ENCODE measurements at places on chromosomes 2 and 18.

DNA sequence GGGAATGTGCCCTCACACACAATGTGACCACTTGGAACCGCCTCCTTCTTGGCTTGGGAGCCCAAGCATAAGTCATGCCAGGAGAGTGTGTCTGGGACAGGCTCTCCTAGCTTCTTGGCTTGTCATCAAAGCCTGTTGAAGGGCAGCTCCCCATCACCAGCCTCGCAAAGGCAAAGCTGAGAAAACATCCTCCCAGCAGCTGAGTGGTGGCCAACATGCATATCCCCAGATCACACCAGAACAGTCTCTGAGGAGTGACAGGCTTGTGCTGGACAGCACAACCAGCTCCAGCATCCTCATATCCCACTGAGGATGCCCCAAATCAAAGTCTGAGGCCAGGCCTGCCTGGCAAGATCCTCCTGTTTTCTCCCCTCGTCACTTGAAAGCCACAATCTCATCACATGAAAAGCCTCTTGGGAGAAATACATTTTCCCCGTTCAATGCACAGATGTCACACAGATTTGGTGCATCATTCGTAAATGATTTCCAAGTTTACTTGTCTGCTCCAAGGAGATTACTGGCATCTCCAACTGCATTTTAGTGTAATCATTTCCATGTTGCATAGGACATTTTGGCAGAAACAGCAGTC is 269.3 kb downstream of the TTC32 start:
- no peak for DNase-seq

- DNase-seq, result no peak
Observed at GRCh38 chr2:113920996-113921395, 31.1 kb downstream of the ACTR3 start.

GRCh38 chr2:39469807-39470206 is 32.7 kb upstream of the MAP4K3 start:
- DNase-seq, result no peak

GRCh38 chr2:58291726-58292438 is 50.8 kb upstream of the FANCL start:
- DNase-seq, result no peak

DNA sequence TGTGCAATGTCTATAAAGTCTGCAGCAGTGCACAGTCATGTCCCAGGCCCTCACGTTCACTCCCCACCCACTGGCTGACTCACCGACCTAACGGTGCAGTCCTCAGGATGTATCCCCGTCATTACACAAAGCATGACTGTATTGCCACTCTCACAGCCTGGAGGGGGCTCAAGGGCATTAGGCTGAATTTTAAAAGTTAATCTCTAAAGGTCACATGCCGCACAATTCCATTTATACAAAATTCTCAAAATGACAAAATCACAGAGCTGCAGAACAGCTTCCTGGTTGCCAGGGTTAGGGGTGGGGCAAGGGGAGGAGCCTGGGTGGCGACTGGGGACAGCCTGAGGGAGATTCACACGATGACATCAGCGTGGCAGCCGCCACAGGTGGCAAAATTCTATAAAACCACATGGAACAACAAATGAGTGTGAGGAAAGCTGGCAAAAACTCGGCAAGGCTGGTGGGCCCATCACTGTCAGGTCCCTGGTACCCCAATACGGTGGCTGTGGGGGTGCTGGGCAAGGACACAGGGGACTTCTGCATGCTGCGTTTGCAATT is 97.6 kb downstream of the NDUFA10 start:
- DNase-seq, result peak; percentile 78

- no peak for DNase-seq
Observed at GRCh38 chr18:3773303-3773702, 323.3 kb downstream of the TGIF1 start.

GRCh38 chr2:181235683-181236459 is 221.3 kb upstream of the ITGA4 start:
- DNase-seq, result no peak

DNA sequence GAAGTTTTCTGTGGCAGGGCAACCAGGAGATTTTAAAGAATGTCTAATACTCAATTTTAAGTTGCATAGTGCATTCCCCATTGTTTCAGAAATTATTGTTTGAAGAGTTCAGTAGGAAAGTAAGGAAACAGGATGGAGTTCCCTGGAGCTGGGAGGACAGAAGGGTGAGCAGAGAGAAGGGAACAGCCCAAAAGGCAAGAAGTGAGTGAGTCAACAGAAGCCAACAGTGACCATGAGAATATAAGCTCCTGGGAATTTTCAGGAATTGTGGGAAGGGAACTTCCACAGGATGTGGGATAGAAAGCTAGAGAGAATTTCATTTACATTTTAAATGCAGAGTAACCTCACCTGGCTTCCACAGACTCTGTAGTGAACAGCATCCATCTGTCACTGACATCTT is 268.1 kb upstream of the ATP5MC3 start:
- no peak for DNase-seq

DNA sequence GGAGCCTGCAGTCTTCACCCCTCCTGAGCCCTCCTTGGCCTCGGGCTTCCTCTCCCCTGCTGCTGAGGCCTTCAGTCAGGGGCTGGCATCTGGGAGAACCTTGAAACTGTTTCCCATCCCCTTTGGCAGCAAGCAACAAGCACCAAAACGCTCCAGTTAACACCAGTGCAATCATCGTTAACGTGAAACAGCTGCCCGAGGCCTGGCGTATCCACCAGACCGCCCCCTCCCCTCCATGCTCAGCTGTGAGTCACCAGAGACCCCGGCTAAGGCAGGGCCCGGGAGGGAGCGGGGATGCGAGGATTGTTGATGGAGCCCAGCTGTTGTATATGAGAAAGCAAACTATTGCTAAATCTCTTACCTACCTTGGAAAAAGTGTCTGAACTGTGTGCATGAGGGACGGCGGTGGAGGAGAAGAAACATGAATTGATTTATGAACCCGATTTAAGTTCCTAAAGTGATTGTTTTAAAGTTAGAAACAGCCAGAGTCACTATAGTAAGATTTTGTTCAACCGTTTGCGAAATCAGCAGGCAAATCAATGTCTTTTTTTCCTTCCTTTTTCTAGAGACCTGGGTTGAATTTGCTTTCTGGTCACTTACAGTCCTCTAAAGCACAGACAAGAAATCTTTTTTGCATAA is 5.2 kb downstream of the ZFP36L2 start:
- DNase-seq, result peak; percentile 40

DNA sequence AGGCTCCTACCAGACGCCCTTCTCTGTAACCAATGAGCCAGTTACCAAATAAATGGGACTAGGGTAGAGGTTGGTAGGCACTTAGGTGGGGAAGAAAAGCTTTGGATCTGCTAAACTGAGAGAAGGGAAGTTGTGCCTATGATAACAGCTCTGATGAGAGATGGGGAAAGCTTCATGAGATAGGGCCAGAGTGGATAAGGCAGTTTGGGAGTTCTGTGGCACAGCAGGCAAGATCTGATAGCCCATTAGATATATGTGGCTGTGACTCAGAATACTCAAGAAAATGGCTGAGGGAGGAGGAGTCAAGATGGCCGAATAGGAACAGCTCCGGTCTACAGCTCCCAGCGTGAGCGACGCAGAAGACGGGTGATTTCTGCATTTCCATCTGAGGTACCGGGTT is 99.8 kb downstream of the PDE11A start:
- no peak for DNase-seq

- peak; percentile 31 for DNase-seq
Observed at GRCh38 chr2:102235491-102235890, 48.7 kb downstream of the IL1RL2 start.

DNA sequence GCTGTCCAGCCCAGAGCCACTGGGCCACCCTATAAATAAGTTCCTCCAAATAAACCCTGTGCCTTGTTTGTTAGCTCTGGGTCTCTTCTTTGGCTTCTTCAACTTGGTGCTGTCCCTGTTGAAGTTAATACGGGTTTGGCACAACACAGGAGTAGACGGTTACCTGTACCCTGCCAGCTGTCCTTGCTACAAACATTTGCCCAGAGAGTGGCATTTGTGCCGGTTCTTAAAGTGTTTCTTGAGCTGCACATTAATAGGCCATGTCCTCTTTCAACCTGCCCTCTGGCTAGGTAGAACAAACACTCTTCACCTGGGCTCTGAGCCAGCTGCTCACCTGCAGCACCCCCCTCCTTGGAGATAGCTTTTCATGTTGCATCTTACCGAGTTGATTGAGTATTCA is 139.2 kb downstream of the NEDD4L start:
- no peak for DNase-seq

DNA sequence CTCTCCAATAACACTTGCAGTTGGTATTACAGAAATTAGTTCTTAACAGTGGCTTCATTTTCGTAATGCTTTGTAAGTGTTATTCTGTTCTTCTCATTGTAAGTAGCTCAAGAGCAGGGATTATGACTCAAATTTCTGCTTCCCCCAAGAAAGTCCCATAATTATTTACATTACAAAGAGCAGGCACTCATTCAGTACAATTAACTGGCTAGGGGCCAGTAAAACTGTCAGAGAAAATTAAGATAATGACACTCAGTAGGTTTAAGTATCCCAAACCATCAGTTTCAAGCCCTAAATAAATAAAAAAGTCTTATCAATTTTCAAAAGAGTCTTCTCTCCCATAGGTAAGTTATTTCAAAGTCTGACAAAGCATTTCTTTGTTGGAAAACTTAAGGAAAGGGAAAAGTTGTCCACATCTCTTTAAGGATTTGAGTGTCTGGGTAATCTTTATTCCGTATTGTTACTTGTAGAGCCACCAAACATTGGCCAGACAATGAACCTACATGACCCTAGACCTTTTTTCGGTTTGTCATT is 137.1 kb downstream of the ARHGAP28 start:
- no peak for DNase-seq

- DNase-seq, result no peak
Observed at GRCh38 chr2:146278881-146279280, 1565.9 kb upstream of the ACVR2A start.

GRCh38 chr18:60987963-60988362 is 345.3 kb upstream of the CDH20 start:
- DNase-seq, result no peak

- no peak for DNase-seq
Observed at GRCh38 chr2:101012054-101012705, 10.1 kb downstream of the RPL31 start.

GRCh38 chr2:179424571-179424970 is 159.9 kb upstream of the SESTD1 start:
- no peak for DNase-seq

DNA sequence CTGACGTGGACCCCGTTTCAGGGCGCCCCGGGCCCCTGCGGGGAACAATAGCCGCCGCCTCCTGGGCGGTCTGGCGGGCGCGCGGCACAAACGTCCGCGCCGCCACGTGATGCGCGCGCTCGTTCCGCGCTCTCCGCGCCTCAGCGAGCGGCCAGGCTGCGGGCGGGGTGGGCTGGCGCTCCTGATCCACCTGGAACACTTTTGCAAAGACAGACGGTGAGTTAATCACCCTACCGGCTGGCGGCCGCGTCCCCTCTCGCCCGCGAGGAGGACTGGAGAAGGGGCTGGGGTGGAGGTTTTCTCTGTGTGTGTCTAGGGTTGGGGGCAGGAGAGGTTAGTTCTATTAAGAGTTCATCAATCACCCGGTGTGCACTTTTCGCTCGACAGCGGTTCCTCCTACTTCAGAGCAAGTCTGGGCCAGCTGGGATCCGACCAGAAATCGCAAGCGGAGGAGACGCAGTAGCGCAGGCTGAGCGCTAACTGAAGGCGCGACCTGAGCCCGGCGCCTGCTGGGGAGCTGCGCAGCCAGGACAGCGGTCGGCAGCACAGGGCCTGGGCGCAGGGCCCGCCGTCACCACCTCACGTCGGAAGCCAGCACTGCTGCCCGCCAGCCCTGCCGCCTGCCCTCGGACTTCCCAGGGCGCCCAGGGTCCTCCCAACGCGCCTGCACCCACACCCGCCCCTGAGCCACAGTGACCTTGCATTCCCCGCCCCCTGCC is 10.3 kb upstream of the HOXD1 start:
- no peak for DNase-seq

- DNase-seq, result no peak
Observed at GRCh38 chr2:68043032-68043431, 19.8 kb downstream of the C1D start.

DNA sequence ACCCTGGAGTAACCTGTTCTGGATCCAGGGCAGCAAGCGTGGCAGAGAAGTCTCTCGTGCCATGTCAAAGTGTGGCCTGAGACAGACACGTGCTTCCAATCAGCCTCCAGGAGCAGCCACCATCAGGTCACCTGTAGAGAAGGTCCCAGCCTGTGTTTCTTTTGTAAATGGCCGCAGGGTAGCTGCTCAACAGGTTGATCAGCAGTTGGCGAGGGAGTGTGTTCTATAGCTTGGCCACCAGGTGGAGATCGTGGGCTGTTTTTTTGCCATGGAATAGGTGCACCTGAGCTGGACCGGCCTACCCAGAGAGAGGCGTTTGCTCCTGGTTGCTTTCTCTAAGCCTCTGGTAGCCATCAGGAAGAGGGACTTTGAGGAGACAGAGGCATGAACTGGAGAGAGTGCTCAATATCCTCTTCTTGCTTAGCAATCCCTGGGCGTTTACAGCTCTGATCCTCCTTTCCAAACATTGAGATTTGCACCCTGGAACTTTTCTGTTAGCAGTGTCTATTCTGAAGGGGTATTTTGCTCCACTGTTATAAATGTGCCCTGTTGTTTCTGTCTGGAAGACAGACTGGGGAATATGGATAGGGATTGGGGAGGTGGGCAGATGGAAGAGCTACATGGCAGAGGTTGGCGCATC is 34.2 kb upstream of the EN1 start:
- DNase-seq, result peak; percentile 60

- DNase-seq, result no peak
Observed at GRCh38 chr2:46493241-46493970, 14.0 kb downstream of the TMEM247 start.

- DNase-seq, result no peak
Observed at GRCh38 chr2:17958466-17959092, 80.1 kb downstream of the KCNS3 start.

DNA sequence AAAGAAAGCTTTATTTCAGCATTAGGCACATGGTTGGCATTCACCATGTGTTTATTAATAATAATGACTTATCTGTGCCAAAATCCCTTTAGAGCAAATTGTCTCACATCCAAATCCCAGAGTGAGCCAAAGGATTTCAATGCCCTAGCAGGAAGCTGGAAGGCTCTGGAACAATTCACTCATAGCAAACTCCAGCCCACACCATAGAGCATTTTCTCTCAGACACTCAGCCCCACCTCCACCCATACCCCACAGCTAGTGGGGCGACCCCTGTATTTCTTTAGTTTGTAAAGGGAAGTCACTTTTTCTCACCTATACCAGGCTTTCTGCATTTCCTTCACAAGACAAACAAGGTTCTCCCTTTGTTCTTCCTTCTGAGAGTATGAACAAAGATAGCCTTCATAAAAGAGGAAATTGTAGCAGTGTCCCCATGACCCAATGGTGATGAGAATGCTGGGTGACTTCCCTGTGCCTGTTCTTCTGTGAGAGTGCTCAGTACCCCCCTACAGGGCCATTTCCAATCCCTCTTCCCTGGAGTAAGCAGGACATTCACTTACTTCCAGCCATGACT is 100.1 kb upstream of the APCDD1 start:
- DNase-seq, result no peak

GRCh38 chr2:65370387-65371073 is 61.9 kb downstream of the SPRED2 start:
- DNase-seq, result no peak
